ENCODE measurements at places on chromosomes 2 and 18. TPM values are rescaled to one million over a fixed set of nuclear protein-coding genes. Genes with fewer than 3 reads are reported as not detected.

Gene GALR1
- not detected for total RNA-seq

- DNase-seq = no peak
These were observed 125.4 kb downstream of the CTIF start for GRCh38 chr18:48663931-48664847.

- DNase-seq = no peak
These were observed 3.0 kb downstream of the METTL8 start for GRCh38 chr2:171430516-171431410.

GRCh38 chr2:241193271-241193670, 4.8 kb downstream of the ANO7 start:
- DNase-seq = no peak

DNA sequence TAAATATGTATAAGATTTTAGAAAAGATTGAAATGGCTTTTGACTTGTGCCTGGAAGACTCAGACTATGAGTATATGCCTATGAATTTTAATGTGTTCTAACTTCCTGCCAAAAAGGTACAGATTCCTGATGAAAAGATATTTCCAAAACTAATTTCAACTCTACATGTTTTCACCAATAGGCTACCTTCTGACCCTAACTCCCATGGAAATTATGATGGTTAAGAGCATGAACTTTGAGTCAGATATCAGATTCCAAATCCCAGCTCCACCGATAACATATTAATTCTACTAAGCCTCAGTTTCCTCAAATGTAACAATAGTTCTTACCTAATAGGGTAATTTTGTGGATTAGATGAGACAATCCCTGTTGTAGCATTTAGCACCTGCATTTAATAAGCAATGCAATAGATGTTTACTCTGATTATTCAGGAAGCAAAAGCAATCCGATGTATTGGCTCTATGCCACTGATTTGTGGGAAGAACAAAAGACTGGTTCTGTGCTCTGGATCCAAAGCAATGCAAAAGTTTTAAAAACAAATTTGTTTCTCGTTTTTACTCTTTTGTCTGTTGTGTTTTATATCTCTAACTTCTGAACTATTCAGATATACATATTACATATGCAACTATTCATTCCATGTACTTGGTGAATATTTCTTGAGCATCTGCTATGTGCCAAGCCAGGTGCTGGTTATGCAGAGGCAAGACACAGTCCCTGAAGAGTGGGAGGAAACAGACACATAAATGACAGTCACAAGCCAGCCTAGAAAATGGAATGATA, 115.4 kb downstream of the GATA6 start:
- no peak for DNase-seq

Gene VAMP5
- total RNA-seq = 68.3 TPM

DNA sequence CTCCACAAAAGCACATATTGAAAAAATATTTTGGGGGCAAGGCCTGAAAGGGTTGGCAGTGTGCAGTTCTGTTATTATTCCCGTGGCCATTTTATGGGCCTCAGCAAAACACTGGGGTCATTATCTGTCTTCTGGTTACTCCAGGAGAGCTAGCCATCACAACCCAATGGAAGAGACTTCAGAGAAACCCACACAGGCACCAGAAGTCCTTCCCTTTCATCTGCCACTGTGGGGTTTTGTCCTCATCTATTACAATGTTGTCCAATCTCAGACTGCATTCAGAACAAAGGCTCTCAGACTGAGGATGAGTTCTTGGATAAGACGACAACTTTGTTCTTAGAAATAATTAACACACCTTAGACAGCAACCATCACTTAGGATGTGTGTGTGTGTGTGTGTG, 98.4 kb downstream of the PIEZO2 start:
- DNase-seq = no peak

DNA sequence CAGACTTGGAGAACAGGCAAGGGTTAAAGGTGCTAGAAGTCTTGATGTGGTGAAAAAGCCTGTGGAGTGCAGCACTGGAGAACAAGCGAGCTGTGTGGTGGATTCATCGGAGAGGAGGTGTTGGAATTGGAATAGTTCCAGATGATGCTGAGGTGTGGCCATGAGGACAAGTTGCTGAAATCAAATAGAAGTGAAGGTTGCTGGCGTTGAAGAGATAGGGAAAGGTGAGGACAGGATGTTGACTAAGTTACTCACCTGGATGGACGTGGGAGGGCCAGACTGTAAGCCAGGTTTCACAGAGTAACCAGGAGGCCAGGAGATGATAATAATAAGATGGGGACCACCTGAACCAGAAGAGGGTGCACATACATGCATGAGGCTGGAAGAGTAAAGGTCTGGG, 173.4 kb downstream of the DIS3L2 start:
- no peak for DNase-seq

DNA sequence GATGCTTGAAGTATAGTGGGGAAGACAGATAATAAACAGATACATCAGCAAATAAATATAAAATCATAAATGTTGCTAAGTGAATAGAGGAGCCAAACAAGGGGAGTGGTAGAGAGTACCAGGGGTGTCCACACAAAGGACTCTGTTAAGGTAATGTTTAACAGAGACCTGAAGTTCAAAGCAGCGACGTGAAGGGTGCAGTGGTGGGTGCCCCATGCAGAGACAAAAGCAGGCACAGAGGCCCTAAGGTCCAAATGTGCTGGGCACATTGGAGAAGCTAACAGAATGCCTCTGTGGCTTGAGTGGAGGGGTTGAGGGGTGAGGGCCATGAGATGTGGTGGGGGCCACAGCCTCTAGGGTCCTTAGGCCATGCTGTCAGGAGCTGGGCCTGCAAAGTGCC, 109.1 kb downstream of the POLE4 start:
- no peak for DNase-seq

DNA sequence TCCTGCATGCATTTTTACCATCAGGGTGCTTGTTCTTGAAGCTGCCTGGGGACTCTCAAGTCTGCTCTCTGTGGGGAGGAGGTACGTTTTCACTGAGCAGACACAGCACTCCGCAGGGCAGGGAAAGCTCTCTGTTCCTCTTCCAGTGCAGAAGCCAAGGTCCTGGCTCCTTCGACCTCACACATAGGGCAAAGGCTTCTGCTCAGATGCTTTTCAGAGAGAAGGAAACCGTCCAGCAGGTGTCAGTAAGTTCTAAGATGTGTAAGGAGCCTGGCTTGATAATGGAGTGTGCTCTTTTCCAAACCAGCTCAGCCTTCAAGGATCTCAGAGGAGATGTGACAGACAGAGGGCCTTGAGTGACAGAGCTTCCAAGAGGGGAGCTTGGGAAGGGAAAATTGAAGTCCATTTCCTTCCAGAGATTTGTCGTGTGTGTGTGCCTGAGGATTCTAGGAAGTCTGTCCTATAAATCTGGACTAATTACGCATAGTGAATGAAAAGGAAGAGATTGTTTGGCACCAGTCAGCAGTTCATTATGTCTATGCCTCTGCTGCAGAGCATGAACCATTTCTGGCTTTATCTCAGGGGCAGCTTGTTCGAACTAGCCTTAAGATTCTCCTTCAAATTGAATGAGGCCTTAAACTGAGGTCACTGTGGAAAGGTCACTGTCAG, 67.3 kb upstream of the UPP2 start:
- DNase-seq = peak; percentile 53

- DNase-seq = peak; percentile 41
These were observed 425.7 kb downstream of the SETBP1 start for GRCh38 chr18:45106331-45106774.

DNA sequence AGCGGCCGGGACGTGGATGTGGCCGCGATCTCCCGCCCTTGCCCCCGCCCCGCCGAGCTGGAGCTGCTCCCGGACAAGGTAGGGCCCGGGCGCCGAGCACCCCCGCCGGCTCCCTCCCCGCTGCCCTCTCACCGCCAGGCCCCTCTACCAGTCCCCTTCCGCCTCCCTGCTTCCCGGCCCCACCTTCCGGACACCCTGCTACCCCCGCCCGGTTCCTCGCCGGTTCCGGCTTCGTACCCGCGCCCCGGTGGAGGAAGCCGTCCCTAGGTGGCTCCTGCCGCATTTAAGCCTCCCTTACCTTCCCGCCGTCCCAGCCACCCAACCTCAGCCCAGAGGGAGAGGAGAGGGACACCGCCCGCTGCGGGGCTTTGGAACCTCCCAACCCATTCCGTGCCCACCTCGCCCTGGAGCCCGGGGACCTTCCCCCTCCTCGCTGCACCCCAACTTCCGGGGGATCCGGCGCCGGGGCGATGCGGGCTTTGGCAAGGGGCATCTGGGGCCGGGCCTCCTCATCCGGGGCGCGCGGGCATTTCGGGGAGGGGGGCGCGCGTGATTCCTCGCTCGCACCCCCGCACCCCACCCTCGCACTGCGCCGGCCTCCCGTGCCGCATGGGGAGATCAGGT, 475 bp downstream of the B3GNT2 start:
- DNase-seq = no peak

GRCh38 chr2:14234911-14235310, 397.6 kb upstream of the LRATD1 start:
- DNase-seq = no peak

Gene SEH1L
- 57.0 TPM for total RNA-seq

DNA sequence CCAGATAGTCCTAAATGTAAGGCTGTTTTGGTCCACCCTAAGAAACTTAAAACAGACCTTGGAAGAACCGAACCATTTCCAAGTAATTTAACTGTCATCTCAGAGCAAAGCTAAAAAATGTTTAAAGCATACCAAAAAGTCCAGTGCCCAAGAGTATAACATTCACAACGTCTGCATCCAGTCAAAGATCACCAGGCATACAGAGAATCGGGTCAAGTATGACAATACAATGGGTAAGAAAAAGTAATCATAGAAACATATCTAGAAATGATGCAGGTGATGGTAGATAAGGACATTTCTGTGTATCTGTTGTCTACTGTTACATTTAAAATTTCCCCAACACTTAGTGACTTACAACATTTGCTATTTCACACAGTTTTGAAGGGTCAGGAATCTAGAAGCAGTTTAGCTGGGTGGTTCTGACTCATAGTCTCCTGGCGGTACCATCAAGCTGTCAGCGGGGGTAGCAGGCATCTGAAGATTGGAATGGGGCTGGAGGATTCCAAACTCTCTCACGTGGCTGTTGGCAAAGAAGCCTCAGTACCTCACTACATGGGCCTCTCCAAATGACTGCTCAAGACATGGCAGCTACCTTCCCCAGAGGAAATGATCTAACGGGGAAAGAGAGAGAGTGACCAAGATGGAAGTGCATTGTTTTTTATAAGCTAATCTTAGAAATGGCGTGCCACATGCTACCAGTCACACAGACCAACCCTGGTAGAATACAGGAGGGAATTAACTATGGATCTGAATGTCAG, 36.6 kb upstream of the DYNC2LI1 start:
- DNase-seq = peak; percentile 79

Gene SERPINB13
- total RNA-seq = not detected

Measured in HFFc6 (cell line).